ENCODE measurements at places on chromosomes 5 and 9.

- DNase-seq, result no peak
Measured at GRCh38 chr9:14389657-14390056, 75.7 kb upstream of the NFIB start.

- DNase-seq, result peak; percentile 16
Measured at GRCh38 chr5:1763548-1763911, 36.1 kb downstream of the MRPL36 start.

- no peak for DNase-seq
Measured at GRCh38 chr9:106920701-106921283, 57.8 kb downstream of the ZNF462 start.

DNA sequence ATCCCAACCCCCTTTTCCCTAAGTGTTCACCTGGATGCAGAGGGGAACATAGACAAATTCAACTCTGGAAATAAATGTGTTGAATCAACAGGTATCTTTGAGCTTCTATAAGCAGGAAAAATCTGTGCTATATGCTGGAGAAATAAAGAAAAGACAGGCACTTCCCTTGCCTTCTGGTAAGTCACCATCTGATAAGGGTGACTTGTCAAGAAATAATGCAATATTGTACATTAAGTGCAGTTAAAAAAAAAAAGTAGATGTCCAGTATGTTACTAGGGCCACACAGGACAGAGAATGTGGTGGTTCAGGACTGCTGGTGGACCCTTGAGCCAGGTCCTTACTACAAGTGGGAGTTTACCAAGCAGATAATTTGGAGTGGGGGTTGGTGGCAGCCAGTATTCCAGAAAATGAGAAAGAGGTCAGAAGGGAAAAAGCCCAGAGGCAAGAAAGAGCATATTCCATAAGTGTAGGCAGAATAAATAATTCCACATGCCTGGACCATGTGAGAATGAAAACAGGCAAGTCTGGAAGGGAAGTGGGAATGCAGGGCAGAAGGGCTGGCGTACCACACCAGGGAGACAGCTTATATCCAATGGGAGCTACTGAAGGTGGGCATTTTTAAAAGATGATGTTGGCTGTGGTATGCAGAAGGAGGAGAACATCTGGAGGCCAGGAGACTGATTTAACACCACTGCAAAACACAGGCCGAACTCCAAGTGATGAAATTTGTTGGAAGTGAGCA is 209.9 kb downstream of the SEMA5A start:
- no peak for DNase-seq

DNA sequence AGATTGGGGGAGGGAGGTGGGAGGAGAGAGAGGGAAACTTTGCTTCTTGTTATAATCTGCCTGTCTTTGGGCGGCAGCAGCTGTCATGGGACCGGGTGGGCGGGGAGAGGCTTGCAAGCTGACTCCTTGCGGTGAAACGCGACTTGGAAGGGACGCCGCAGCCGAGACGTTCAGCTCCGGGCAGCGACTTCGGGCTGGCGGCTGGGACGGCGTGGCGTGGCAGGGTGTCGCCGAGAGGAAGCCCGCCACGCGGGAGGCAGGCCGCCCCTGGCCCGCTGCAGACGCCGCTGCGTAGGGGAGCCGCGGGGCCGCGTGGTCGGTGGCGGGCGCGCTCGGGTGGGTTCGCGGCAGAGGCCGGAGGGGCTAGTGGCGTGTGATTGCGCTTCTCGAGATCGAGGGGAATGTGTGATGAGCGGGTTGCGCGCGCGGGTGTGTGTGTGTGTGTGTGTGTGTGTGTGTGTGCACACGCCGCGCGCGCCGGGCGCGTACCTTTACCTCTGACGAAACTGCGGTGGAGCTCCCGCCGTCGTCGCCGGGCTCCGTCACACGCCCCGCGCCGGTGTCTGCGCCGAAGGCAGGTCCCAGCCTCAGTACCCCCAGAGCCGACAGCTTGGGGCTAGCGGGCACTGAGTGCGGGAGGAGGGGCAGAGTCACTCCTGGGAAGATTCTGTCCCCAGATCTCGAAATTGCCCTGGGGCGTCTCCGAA is 1.7 kb downstream of the PPARGC1B start:
- DNase-seq, result peak; percentile 58

Data from activated T-cell treated with anti-CD3 and anti-CD28 coated beads for 1 hour (primary cell).